T-helper 22 cell (primary cell): ENCODE measurements at places on chromosomes 2 and 18.
A peak's percentile ranks its signal among the peaks of the same experiment; 100 is the strongest.

- no peak for DNase-seq
Observed at GRCh38 chr2:96547203-96547641, 10.7 kb downstream of the ARID5A start.

- no peak for DNase-seq
Observed at GRCh38 chr2:53896864-53897263, 37.1 kb upstream of the GPR75 start.

DNA sequence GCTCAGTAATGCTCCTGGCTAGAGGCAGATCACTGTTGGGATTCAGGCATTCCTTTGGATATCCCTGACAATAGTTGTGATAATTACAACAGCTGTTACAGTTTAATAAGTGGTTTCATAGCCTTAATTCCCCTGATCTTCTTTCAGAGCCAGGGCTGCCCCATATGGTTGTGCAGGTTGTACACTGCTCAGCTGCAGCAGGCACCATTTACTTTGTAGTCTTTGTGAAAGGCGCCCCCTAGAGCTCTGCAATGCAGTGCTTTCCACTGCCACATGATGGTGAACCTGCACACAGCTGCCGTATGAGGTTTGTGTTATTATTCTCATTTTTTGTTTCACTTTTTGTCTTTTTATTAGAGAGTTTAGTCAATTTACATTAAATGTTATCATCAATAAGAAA is 239.1 kb downstream of the KCNS3 start:
- no peak for DNase-seq

- no peak for DNase-seq
Observed at GRCh38 chr2:85792783-85793441, 39.1 kb downstream of the ATOH8 start.

DNA sequence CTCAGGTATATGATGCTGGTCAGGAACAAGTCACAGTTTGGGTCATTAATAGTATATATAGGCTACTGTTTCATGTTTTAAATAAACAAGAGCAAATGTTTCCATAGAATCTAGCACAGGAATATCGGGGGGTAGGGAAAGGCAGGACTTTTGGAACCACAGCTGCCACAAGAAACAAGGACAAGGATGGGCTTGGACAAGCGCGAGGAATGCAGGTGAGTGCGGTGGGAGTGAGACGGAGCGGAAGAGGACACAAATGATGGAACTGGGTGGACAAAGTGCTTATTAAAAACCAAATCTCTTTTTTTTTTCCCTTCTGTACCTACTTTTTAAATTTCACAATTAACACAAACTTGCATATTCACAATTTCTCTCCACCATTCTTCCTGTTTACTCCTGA is 49.1 kb downstream of the SNORC start:
- no peak for DNase-seq

GRCh38 chr2:104472076-104472475 is 381.8 kb upstream of the POU3F3 start:
- no peak for DNase-seq

- no peak for DNase-seq
Observed at GRCh38 chr2:24763843-24764242, 29.3 kb downstream of the PTRHD1 start.

- no peak for DNase-seq
Observed at GRCh38 chr2:120775194-120775593, 39.5 kb downstream of the GLI2 start.

DNA sequence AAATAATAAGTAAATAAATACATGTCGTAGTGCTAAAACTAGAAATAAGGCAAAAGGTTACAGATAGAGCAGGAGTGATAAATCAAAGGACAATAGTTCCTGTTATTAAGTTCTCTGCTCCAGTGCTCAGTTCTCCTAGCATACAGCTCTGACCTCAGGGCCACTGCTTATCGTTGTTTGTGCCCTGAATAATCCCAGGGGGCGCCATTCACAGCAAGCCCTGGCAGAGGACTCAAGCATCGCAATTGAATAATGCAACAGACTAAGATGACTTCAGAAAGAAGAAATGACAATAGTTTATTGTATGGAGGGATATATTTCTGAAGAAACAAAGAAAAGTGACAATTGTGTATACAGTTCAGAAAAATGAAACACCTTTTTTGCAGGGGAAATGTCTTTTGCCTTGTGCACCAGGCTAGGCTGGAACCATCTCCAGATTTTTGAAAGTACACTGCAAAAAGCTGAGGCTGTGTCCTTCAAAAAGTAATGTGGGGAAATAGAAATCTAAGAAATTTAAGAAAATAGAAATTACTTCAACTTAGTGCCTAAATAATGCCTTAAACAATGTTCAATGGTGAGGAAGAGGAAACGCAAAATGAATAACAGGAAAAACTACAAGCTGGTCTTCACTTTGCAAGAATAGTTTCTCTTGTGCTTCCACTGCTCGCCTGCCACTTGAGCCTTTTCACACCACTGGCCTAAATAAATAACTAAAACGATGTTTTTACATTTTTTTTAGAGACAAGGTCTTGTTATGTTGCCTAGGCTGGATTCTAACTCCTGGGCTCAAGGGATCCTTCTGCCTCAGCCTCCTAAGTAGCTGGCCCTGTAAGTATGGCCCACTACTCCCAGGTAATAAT is 19.0 kb upstream of the CCNYL1 start:
- DNase-seq, result peak; percentile 3

DNA sequence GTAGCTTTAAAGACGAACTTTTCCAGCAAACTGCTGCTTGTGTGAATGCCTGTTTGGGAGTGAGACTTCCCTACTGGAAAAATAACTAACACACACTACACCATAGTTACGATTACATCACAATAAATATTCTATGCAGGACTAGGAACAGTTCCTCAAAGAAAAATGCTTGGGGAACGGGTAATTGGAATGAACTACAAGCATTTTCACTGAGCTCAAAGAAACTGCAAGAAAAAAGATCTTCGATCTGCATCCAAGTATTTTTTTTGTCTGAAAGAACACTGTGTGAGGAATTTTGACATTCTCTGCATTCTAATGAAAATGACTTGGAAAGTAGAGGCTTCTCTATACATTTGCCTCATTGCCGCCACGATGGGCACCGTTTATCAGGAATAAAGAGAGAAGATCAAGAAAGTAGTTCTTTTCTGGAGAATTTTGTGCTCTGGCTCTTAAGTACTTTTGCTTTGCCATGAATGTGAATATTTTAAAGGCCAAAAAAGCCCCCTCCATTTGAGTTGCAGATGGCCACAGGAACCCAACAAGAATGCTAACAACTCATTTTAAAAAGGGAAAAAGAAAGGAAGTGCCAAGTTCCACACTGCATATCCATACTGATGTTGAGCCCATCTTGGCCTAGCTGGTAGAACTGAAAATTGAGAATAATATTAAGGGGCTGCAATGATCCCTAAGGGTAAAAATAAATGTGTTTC is 13.6 kb downstream of the LYPD1 start:
- DNase-seq, result no peak

DNA sequence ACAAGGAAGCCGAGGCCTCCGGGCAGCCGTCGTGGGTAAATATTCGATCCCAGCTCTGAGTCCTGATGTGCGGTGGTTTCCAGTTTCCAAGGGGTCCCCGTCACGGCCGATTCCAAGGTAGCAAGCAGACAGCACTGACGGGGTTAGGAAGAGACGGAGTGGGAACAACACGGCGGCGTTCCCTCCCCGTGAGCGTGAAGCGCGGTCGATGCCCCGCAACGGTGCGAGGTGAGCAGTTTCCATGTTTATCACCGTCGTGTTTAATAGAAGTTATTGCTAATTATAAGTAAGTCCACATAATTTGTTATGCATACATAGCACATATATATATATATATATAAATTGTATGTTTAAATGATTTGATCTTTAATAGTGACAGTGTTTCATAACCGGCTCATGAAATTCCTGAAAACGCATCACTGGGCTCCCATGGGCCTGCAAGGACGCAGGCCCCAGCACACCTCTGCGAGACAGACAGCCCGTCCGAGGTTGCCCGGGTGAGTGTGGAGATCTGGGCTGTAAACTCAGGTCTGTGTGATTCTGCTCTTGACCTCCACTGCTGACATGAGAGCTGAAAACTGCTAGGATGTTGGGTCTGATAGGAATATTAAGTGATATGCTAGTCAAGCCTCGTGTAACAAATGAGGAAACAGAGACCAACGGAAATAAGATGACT is 243.5 kb upstream of the SALL3 start:
- no peak for DNase-seq

- DNase-seq, result no peak
Observed at GRCh38 chr2:85756822-85757435, 3.1 kb downstream of the ATOH8 start.

DNA sequence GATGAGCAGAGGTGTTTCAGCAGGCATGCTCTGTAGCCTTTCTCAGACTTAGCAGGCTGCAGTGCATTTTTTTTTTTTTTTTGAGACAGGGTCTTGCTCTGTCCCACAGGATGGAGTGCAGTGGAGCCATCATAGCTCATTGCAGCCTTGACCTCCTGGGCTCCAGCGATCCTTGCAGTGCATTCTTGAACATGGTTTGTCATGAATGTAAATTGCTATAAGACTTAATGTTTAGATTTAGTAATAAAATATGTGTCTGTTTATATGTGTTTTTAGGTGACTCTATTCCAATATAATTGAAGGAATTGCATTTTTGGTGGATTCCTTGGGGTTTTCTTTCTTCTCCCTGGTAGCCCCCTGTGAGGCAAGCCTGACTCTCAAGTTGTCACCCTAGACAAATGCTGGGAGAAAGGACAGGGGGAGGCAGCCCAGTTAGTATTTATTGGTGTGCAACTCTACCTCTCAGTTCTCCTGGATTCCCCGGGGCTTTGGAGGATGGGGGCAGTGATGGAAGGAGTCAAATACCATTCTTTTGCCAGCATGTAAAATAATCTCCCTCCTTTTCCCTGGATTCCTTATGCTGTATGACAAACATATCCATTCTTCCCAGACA is 22.7 kb downstream of the LYPD6B start:
- no peak for DNase-seq

DNA sequence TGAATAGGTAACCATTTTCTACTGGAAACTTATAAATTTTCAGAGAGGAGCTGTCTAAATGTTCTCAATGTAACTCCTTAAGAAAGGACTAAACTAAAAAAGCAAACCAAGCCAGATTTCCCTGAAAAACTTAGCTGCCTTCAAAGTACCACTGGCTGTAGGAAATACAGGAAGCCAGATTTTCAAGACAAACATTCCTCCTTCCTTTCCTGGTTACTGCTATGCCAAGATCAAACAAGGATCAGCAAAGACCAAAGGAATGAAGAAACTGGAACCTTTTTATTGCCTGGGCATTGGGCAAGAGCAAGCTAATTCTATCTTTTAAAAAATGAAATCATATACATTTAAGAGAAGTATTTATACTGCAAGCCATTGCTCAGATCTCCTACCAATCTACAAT is 212.7 kb downstream of the DYM start:
- DNase-seq, result no peak

GRCh38 chr2:118761771-118762170 is 85.7 kb downstream of the EN1 start:
- no peak for DNase-seq

GRCh38 chr18:75309564-75309963 is 99.0 kb downstream of the TSHZ1 start:
- DNase-seq, result no peak

- no peak for DNase-seq
Observed at GRCh38 chr2:138829326-138829919, 49.2 kb upstream of the NXPH2 start.

- DNase-seq, result no peak
Observed at GRCh38 chr2:176118601-176119339, 2.2 kb downstream of the HOXD10 start.

GRCh38 chr18:36469461-36469860 is 171.9 kb downstream of the FHOD3 start:
- DNase-seq, result no peak

GRCh38 chr2:84493514-84493913 is 22.8 kb upstream of the DNAH6 start:
- DNase-seq, result no peak

GRCh38 chr2:12488352-12489318 is 228.1 kb upstream of the TRIB2 start:
- DNase-seq, result no peak

- DNase-seq, result no peak
Observed at GRCh38 chr2:85033388-85033787, 62.4 kb downstream of the KCMF1 start.

DNA sequence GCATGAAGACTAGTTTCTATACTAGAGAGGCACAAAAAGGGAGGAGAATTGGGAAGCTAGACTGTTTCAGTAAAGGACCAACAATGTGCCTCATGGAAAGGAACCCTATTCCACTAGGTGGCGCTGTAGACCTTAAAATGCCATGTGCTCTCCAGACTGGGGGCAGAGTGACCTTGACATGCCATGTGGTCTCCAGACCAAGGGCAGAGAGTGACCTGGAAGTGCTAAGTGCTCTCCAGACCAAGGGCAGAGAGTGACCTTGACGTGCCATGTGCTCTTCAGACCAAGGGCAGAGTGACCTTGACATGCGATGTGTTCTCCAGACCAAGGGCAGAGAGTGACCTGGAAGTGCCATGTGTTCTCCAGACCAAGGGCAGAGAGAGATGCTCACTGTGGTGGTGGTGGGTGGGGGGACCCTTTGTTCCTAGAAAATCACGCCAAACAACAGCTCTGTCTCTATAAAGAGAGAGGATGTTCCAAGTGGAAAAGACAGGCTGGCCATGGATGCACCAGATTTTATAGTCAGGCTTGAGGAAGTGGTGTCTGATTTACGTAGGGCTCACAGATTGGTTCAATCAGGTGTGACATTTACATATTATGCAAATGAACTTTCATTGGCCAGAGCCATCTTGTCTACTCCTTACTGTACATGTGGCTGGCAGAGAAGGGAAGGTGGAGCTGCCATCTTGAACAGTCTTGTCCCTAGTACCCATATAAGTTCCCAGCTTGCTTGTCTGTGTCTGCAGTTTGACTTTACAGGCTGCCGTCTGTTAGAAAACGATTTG is 344.0 kb upstream of the DDX18 start:
- no peak for DNase-seq

- no peak for DNase-seq
Observed at GRCh38 chr2:32452338-32453064, 95.7 kb downstream of the BIRC6 start.

GRCh38 chr2:207046724-207047123 is 107.4 kb downstream of the CPO start:
- no peak for DNase-seq

GRCh38 chr2:120624738-120625446 is 110.8 kb upstream of the GLI2 start:
- no peak for DNase-seq

DNA sequence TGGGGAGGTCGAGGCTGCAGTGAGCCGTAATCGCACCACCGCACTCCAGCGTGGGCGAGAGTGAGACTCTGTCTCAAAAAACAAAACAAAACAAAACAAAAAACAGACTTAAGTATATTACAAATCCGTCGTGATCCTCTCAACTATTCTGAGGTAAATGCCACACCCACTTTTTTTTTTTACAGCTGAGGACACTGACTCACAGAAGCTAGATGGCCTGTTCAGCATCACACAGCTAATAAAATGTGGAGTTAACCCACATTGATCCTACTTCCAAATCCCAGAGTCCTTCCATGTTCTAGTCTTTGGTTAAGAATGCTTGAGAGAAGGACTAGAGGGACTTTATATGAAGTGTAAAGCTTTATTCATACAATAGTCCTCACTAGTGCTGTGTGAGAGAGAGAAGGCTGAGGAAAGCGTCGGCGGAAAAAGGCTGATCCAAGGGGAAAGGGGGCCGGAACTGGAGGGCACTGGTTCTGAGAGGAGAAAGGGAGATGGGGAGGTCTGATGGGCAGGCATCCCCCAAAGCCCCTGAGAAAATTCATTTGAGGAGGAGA is 627 bp downstream of the RNF25 start:
- DNase-seq, result no peak

- no peak for DNase-seq
Observed at GRCh38 chr2:8872821-8873432, 35.5 kb upstream of the KIDINS220 start.
